ENCODE measurements at places on chromosomes 2 and 18.

- no peaks in the 10 kb centered on the region for H3K27me3 ChIP-seq
- no peak overlapping the region for H3K27ac ChIP-seq
- no peaks in the 10 kb centered on the region for H3K4me1 ChIP-seq
These were observed 217.5 kb downstream of the ZNF804A start for GRCh38 chr2:184815824-184816223.

GRCh38 chr2:227783404-227784138 lies 30.1 kb upstream of the CCL20 start:
- no peak overlapping the region for H3K27ac ChIP-seq
- DNase-seq, result no peak
- H3K4me1 ChIP-seq, result no peaks in the 10 kb centered on the region
- H3K4me3 ChIP-seq, result no peak overlapping the region
- H3K36me3 ChIP-seq, result no peaks in the 10 kb centered on the region
- H3K27me3 ChIP-seq, result no peaks in the 10 kb centered on the region

- no peaks in the 10 kb centered on the region for H3K36me3 ChIP-seq
- H3K27me3 ChIP-seq, result no peaks in the 10 kb centered on the region
- no peak for DNase-seq
- no peaks in the 10 kb centered on the region for H3K4me1 ChIP-seq
These were observed 73.7 kb upstream of the MSTN start for GRCh38 chr2:190136259-190136658.

DNA sequence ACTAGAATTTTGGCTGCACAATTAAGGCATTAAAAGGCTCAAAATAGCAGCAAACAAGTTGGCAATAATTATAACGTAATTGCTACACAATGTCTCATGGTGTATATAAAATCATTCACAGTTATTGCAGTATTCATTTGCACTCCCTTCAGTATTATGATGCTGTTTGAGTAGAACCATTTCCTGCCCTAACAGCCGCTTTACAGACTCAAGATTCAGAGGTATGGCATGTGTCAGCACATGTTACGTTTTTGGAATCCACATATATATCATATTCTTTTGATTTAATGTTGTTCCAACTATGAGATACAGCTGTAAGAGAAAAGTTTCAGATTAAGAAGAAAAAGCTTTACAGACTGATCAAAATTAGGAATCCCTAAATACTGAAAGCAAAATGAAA lies 56.3 kb upstream of the NCKAP5 start:
- no peaks in the 10 kb centered on the region for H3K4me1 ChIP-seq
- H3K4me3 ChIP-seq, result no peak overlapping the region
- H3K27ac ChIP-seq, result no peak overlapping the region

GRCh38 chr2:11962707-11963328 lies 216.4 kb downstream of the LPIN1 start:
- no peak overlapping the region for H3K4me3 ChIP-seq
- no peaks in the 10 kb centered on the region for H3K27me3 ChIP-seq
- no peaks in the 10 kb centered on the region for H3K4me1 ChIP-seq
- DNase-seq, result peak; percentile 40

GRCh38 chr2:234825616-234826015 lies 126.2 kb upstream of the SH3BP4 start:
- no peaks in the 10 kb centered on the region for H3K4me1 ChIP-seq
- H3K4me3 ChIP-seq, result no peak overlapping the region
- no peaks in the 10 kb centered on the region for H3K27me3 ChIP-seq

GRCh38 chr2:235860871-235861270 lies 307.3 kb downstream of the GBX2 start:
- no peak overlapping the region for H3K27ac ChIP-seq
- no peaks in the 10 kb centered on the region for H3K27me3 ChIP-seq
- H3K4me3 ChIP-seq, result no peak overlapping the region
- H3K4me1 ChIP-seq, result no peaks in the 10 kb centered on the region

- no peak overlapping the region for H3K4me3 ChIP-seq
- no peak for DNase-seq
- no peaks in the 10 kb centered on the region for H3K4me1 ChIP-seq
- H3K36me3 ChIP-seq, result no peaks in the 10 kb centered on the region
- no peaks in the 10 kb centered on the region for H3K27me3 ChIP-seq
These were observed 8.2 kb upstream of the SPOPL start for GRCh38 chr2:138493334-138493733.

DNA sequence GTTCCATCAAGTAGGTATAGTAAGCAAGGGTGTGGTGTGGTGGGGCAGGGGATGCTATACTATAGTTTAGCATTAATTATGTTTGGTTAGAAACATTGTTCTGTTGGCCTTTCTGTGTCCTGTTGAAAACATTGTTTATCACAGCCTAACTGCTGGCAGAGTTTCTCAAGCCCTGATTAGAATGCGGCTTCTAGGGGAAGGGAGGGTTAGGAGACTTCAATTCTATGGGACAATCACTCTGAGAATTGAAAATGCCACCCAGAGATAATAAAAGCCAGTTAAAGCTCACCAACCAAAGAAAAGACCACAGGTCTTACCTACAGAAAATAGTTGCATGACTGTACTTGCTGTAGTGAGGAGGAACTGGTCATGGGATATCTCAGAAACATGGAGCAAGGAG lies 19.9 kb upstream of the SMCHD1 start:
- no peaks in the 10 kb centered on the region for H3K4me1 ChIP-seq
- no peak overlapping the region for H3K4me3 ChIP-seq
- H3K27ac ChIP-seq, result no peak overlapping the region

- no peaks in the 10 kb centered on the region for H3K4me1 ChIP-seq
- no peaks in the 10 kb centered on the region for H3K36me3 ChIP-seq
- H3K27ac ChIP-seq, result no peak overlapping the region
- H3K27me3 ChIP-seq, result no peaks in the 10 kb centered on the region
- no peak for DNase-seq
These were observed 33.3 kb upstream of the PGAP1 start for GRCh38 chr2:196959734-196960338.

DNA sequence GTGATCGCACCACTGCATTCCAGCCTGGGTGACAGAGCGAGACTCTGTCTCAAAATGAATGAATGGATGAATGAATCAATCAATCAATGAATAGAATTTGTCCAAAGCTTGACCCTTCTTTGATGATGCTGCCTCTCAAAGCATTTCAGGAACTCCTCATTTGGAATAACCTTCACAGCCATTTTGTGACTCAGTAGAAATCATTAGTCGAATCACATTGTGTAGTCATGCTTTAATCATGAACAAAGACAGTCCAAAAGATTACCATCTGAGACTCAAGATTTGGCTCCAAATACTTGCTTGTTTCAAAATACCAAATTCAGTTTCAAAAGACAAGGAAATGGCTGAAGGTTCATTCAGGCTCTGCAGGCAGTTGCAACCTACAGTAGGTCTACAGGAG lies 83.1 kb downstream of the VWA3B start:
- no peak for DNase-seq
- no peaks in the 10 kb centered on the region for H3K4me1 ChIP-seq
- peaks cover 2% of the 10 kb centered on the region for H3K27me3 ChIP-seq
- H3K4me3 ChIP-seq, result no peak overlapping the region

GRCh38 chr2:33058716-33059470 lies 112.1 kb downstream of the LTBP1 start:
- no peaks in the 10 kb centered on the region for H3K4me1 ChIP-seq
- H3K36me3 ChIP-seq, result no peaks in the 10 kb centered on the region
- DNase-seq, result no peak
- no peak overlapping the region for H3K27ac ChIP-seq
- no peaks in the 10 kb centered on the region for H3K27me3 ChIP-seq

DNA sequence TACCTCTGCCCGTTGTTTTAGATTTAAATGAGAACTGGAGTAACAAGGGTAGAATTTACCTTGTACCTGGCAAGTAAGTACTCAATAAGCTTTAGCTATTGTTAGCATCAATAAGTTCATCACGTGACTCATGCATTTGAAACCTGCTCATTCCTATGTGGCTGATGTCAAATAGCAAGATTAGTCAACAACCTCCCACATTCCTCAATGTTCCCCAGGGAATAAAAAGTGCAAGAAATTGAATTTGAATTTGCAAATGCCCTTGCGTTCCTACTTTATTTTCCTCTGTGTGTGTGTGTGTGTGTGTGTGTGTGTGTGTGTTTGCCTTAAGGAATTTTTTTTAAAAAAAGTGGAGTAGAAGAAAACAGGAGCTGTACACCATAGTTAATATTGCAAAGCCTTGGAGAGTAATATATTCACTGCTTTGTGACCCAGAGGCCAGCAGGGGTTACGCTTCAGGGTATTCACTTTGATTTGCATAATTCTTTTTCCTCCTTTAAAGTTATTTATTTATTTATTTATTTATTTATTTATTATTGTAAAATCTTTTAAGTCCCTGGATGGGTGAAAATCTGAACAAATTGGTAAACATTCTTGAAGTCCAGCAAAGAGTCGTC lies 43.9 kb upstream of the DNAH7 start:
- H3K36me3 ChIP-seq, result no peaks in the 10 kb centered on the region
- H3K27me3 ChIP-seq, result no peaks in the 10 kb centered on the region
- no peak for DNase-seq
- H3K27ac ChIP-seq, result peak overlapping the region; percentile 24

- no peak overlapping the region for H3K4me3 ChIP-seq
- H3K36me3 ChIP-seq, result no peaks in the 10 kb centered on the region
- no peak overlapping the region for H3K27ac ChIP-seq
- H3K4me1 ChIP-seq, result no peaks in the 10 kb centered on the region
These were observed 86.3 kb downstream of the PMS1 start for GRCh38 chr2:189870381-189871085.

GRCh38 chr2:217340176-217340575 lies 480.3 kb upstream of the TNP1 start:
- H3K4me3 ChIP-seq, result no peak overlapping the region
- no peaks in the 10 kb centered on the region for H3K36me3 ChIP-seq
- H3K27me3 ChIP-seq, result no peaks in the 10 kb centered on the region
- H3K4me1 ChIP-seq, result peaks cover 2% of the 10 kb centered on the region
- DNase-seq, result no peak

DNA sequence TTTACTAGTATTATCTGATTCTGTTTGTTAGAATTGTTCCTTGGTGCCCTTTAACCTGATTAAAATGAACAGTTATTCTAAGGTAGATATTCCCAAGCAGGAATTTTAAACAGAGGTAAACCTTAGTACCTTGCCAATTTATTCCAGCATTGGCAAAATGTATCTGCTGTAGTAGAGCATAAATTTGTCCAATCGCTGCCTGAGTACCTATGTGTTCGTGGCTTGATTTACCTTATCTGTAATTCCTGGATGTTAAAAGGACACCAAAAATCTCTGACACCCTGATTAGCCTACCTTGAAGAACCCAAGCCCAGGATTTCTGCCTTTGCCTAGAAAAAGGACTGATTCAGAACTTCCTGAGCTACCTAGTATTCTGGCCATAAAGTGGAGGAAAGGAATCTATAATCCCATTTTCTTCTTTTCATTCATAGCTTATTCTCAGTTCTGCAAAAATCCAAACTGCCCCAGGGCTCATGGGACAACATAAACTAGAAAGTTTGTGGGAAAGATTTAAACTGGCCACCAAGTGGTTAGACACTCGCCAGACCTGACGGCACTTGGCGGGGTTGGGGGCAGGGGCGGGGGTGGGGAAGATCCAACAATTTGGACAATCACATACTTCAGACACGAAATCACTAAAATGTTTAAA lies 16.2 kb upstream of the ZCCHC2 start:
- H3K4me3 ChIP-seq, result peak overlapping the region; percentile 24
- H3K36me3 ChIP-seq, result no peaks in the 10 kb centered on the region
- peak overlapping the region; percentile 80 for H3K27ac ChIP-seq
- DNase-seq, result no peak

DNA sequence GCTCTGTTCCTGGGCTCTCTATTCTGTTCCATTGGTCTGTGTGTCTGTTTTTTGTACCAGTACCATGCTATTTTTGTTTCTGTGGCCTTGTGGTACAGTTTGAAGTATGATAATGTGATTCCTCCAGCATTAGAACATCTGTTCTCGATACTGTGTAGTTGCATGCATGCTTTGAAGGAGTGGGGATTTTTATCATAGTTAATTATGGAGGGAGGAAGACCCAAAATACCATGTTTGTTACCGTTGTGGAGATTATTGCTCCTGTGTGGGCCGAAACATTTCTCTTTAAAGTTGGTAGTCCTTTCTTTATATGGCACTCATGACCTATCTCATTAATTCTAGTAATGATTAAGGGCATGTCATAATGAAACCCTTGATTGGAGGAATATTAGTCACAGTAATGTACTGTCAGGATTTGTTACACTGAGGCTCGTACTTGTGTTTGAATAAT lies 87.6 kb downstream of the TTC27 start:
- H3K27ac ChIP-seq, result no peak overlapping the region
- no peak overlapping the region for H3K4me3 ChIP-seq
- no peaks in the 10 kb centered on the region for H3K27me3 ChIP-seq
- no peak for DNase-seq

- no peaks in the 10 kb centered on the region for H3K4me1 ChIP-seq
- H3K27me3 ChIP-seq, result no peaks in the 10 kb centered on the region
- H3K36me3 ChIP-seq, result no peaks in the 10 kb centered on the region
- no peak overlapping the region for H3K27ac ChIP-seq
These were observed 2.6 kb downstream of the C2orf72 start for GRCh38 chr2:231039821-231040364.

DNA sequence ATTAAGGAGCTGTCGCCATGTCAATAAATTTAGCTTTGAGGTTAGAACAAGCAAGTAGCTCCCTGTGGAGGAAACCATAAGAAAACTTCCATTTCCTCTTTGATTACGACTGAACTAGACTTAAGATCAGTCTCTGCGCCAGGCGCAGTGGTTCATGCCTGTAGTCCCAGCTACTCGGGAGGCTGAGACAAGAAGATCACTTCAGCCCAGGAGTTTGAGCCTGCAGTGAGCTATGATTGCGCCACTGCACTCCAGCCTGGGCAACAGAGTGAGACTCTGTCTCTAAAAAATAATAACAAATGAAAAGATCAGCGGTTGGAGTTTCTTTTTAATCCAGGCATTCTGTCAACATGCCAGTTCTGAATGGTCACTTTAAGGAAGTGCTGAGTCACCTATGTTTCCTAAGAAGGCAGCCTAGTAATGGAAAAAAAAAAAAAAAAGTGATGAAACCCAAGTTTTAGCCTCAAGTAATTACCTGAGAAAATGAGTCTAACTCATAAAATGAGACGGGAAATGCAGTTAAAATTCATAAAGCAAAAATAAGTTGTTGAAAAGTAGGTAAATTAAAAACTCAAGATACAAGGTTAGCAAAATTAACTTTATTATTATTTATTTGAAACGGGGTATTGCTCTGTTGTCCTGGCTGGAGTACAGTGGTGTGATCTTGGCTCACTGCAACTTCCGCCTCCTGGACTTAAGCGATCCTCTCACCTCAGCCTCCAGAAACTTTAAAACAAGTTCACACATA lies 10.2 kb downstream of the C18orf32 start:
- H3K4me3 ChIP-seq, result no peak overlapping the region
- no peaks in the 10 kb centered on the region for H3K4me1 ChIP-seq
- H3K27ac ChIP-seq, result no peak overlapping the region
- no peak for DNase-seq
- H3K36me3 ChIP-seq, result no peaks in the 10 kb centered on the region
